NCI-H1417 treated with DMSO at 0.1 percent for 48 hours (cell line): ENCODE measurements at places on chromosomes 5 and 9.

GRCh38 chr9:122217640-122218039 lies 11.1 kb downstream of the LHX6 start:
- DNase-seq = no peak

DNA sequence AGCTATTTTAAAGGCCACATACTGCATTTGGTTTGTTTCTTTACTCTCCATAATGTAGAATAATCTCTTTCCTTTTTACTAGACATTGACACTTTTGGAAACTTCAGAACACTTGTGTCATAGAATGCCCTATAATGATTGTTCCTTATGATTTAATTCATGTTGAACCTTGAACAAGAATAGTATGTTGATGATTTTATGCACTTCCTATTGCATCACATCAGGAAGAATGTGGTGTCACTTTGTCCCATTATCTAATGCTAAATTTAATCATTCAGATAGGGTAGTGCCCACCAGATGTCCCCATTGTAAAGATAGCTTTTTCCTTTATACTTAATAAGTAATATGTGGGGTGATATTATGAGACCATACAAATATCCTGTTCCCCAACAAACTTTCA lies 19.4 kb upstream of the DEPDC1B start:
- no peak for DNase-seq

DNA sequence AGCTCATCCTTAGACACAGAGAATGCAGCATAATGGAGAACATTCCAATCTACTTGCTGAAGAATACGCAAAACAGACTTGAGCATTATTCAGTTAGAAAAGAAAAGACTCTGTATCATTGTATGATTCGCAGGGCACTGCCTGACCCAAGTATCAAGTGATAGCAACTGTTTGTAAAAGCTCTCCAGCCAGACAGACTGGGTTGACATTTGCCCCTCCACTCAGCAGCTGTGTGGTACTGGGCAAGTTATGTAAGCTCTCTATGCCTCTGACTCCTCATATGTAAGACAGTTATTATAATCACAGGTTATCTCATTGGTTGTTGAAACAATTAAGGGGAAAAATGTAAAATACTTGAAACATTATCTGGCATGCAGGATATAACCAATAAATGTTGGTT lies 505.0 kb downstream of the ELAVL2 start:
- DNase-seq = no peak

GRCh38 chr5:128038643-128039042 lies 44.9 kb upstream of the SLC12A2 start:
- DNase-seq = no peak

- DNase-seq = no peak
Measured at GRCh38 chr5:179272326-179273072, 72.8 kb downstream of the ADAMTS2 start.

GRCh38 chr9:12425878-12426864 lies 267.0 kb upstream of the TYRP1 start:
- DNase-seq = no peak

GRCh38 chr5:72441094-72441723 lies 66.0 kb downstream of the ZNF366 start:
- no peak for DNase-seq

DNA sequence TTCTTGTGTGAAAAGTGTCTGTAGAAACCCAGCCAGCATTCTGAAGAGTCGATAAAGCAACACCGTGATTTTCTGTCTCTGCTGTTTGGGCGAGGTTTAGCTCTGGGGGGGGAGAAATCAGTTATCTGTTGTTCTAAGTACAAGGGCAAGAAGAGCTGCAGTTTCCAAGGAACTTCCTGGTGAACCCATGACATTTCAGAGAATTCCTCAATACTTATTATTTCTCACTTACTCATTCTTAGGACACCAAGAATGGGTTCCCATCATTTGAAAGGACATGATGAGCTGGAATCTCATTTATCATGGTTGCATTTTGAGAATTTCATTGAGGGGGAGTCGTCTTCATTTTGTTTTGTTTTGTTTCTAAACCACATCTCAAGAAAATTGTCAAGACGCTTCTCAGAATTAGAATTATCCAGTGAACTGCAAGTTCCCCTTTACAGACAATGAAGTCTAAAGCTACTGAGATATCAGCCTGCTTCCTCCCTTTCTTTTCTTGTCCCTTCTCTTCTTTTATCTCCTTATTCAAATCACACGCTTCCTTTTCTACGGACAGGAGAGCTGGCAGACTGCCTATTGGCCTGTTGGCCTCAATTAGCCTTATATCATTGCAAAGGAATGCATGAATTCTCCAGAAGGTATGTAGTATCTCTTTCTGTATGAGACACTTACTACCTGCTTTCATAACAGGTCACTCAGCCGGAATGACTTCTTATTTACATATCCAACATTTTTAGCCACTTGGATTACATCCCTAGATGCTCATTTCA lies 53.7 kb downstream of the ZNF462 start:
- DNase-seq = no peak

DNA sequence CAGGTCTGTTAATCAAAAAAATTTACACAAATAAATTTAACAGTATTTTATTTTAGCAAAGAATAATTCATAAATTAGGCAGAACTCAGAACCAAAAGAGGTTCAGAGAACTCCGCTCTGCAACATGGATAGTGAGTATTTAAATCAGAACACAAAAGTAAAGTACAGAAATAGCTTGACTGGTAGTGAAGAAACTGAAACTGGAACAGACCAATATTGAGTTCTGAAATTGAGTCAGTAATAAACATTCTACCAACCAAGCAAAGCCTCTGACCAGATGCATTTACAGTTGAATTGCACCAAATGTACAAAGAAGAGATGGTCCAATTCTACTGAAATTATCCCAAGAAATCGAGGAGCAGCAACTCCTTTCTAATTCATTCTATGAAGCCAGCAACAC lies 1542.8 kb downstream of the EFNA5 start:
- DNase-seq = no peak

DNA sequence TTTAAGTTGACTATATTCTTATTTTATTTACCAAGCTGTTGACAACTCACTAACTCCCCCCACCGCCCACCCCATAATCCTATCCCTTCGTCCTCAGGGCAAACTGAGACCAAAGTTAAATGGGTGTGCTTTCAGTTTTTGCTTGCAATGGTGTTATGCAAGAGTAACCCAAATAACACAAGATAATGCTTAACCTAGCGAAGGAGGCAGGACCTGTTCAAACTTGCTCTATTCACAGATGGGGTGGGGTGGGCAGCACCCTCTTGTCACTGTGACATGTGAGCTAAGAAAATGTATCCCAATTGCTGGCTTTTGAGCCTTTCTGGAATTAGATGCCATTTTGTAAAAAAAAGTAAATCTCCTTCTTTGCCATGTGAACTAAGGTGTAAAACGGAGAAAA lies 40.4 kb downstream of the GLIS3 start:
- no peak for DNase-seq

DNA sequence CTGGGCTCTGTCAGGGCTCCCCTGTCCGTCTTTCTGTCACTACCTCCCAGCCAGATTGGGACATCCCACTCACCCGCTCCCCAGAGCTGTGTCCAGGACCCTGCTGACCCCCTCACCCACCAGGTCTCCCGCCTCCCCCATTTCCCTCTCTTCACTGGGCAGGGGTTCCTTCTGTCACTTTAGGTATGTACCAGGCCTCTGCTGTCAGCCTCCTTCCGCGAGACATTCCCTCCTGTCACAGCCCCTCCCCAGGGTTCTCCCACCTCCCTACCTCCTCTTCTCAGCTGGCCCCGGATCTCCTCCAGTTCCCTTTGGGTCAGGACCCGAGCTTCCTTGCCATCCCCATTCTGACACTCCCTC lies 488 bp downstream of the POLR1E start:
- no peak for DNase-seq

GRCh38 chr5:115961381-115962238 lies 665 bp upstream of the LVRN start:
- DNase-seq = no peak

GRCh38 chr5:32304622-32305021 lies 8.1 kb downstream of the MTMR12 start:
- no peak for DNase-seq

DNA sequence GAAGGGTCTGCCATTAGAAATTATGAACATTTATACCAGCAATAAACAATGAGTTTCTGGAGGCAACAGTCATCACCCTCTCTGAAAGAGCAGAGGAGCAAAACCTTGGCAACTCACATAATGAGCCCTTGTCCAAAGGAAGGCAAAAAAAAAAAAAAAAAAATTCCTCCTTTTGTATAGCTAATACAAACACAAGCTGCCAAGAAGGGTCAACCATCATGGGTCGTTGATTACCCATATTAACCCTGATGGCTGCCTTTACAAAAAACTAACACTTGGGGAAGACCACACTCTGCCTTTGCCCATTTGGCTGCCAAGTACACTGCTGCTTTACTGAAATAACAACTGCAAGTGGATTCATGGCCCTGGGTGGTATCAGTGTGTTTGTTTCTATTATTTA lies 272.7 kb downstream of the ADAMTSL1 start:
- no peak for DNase-seq

DNA sequence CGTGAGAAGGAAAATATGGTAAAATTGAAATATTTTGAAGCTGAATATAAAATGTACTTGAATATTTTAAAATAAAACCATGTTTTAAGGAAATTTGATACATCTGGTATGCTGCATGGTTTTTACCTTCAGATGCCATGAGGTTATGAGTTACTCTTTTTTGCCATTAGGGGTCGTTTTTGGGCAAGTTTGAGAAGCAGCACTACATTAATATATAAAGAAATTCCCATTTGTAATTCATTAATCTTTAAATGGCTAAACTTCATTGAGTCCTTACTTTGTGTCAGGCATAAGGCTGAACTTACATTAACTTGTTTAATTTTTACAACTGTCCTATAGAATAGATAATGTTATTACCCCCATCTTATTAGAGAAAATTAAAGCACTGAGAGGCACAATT lies 152.3 kb downstream of the KDM4C start:
- DNase-seq = no peak

- no peak for DNase-seq
Measured at GRCh38 chr5:110104726-110105669, 415.3 kb downstream of the MAN2A1 start.

DNA sequence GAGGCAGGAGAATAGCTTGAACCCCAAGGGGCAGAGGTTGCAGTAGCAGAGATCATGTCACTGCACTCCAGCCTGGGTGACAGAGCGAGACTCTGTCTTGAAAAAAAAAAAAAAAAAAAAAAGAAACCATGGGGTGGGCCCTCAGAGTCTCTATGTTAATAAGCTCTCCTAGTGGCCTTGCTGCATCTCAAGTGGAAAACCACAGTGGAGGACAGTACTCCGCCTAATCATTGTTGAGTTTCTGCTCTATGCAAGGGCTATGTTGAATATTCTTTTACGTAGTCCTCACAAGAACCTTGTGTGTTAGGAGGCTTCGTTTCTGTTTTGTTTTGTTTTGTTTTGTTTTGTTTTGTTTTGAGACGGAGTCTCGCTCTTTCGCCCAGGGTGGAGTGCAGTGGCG lies 48.9 kb downstream of the TJP2 start:
- DNase-seq = no peak

DNA sequence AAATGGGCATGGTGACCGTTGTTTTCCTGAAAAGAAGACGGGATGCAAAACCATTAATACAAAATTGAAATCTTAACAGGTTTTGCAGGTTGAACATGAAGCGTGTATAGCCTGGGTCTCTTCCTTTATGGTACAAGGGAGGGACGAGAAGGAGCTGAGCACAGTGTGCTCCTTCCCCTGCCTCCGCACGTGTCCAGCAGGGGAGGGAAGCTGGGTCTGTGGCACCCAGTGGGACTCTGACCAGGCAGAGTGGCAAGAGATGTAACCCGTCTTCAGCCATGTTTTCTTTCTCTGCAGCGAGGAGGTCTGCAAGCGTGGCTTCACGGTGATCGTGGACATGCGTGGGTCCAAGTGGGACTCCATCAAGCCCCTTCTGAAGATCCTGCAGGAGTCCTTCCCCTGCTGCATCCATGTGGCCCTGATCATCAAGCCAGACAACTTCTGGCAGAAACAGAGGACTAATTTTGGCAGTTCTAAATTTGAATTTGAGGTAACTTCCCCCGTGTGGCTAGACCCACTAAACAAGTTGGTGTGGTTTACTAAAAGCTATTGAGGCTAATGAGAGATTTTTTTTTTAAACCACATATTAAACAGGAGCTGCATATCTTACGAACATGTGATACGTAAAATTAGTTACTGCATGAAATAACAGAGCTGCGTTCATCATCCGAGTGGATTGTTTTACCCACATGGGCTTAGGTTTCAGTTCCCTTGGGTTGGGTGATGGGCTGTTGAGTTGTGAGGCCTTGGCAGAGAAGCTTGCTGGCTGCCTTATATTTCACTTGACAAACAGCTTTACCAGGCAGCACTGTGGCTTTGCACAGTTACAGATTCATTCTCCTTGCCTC lies 143.7 kb downstream of the TRIO start:
- DNase-seq = no peak

- no peak for DNase-seq
Measured at GRCh38 chr9:124140941-124141568, 116.7 kb upstream of the NEK6 start.

DNA sequence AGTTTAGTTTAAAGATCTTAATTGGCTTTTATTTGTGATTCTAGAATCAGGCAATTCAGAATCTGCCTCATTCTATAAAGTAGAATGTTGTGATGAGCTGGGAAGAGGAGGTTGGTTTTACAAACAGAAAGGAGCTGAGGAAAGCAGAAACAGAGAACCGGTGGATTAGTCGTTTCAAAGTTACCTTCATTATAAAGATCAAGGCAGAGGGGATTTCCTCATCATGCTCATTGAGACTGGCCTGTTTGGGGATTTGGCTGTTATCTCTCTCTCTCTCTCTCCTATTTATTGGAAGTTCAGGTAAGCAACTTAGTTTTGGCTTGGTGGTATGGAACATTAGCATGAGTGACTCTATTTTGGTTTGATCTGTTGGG lies 134.0 kb downstream of the GCNT1 start:
- no peak for DNase-seq

- no peak for DNase-seq
Measured at GRCh38 chr5:98349251-98349989, 424.0 kb upstream of the RGMB start.
